ENCODE measurements at places on chromosomes 13 and 19.
A peak's percentile ranks its signal among the peaks of the same experiment; 100 is the strongest.

DNA sequence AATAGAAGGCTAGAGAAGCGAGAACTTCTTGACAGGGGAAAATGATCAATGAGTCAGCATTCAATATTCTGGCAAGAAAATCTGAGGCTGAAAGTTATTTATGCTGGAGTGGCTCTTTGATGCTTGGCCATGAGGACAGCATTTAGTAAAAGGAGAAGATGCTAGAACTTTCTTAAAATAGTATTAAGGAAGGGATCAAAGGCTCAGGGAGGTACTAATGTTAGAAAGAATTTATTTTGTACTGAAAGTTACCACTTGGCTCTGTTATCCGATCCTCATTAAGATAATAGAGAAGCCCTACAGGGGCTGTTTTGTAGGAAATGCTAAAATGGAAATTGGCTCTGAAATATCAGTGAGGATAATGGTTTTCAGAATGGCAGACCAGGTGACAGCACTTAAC lies 1774.6 kb upstream of the PCDH20 start:
- no peak for DNase-seq

DNA sequence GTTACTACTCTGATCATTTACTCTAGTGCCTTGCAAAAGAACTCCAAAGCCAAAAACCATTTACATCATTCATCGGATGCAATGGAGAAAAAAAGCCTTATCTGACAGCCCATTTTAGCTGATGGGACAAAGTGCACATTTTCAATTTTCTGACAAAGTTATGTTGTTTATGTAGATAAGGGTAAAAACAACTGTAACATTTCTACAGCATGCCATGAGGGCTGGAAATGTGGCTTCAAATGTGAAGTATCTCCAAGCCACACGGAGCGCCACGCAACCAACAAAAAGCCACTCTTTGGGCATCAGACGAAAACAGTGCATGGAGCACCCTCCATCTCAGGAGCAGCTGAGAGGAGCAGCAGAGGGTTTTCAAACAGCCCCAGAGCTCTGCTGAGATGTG lies 364.6 kb upstream of the ZNF507 start:
- no peak for DNase-seq

GRCh38 chr13:60837806-60838205 lies 440.8 kb downstream of the TDRD3 start:
- no peak for DNase-seq

DNA sequence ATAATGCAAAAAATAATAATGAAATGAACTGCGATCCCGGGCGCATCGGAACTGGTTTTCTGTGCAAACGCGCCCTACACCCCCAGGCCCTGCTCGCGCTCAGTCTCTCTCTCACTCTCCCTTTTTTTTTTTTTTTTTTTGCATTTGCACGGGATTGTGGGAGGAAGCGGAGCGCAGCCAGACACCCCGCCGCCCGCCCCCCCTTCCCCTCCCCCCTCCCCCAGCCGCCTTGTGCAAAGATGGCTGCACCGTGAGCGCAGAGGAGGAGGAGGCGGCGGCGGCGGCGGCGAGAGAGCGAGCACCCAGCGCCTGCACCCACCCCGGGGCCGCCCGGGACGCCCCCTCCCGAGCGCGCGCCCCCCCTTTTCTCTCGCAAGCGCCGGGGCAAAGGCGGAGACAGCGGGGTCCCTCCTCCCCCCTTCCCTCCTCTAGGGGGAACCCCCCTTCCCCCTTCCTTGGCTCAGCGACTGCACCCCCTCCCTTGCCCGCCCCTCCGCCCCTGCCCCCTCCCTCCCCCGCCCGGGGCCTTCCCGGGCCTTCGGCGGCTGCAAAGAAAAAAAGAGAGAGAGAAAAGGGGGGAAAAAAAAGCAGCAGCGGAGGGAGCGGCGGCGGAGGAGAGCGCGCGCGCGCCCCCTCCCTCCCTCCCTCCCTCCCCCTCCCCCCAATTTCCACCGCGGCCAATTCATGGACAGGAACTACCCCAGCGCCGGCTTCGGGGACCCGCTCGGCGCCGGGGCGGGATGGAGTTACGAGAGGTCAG lies at the start of gene PRR12:
Gene PRR12 (plus strand): TSS at position 212 of the 760 bp plus-strand sequence. CDS start 473 bp downstream, at position 685.
- DNase-seq = peak; percentile 45

GRCh38 chr13:44044547-44045179 lies 165.0 kb downstream of the LACC1 start:
- no peak for DNase-seq

Data from mucosa of gallbladder (tissue), 1 donor.